Gastrocnemius medialis (tissue), 4 donors: ENCODE measurements at places on chromosomes 4 and X. TPM values are rescaled to one million over a fixed set of nuclear protein-coding genes. Genes with fewer than 3 reads are reported as not detected.

TEX13B gene
- not detected for total RNA-seq

WAS gene
- 2.4 TPM for total RNA-seq

- no peak for DNase-seq
Observed at GRCh38 chrX:47218920-47219815, 687 bp downstream of the CDK16 start.

GRCh38 chr4:128513664-128514484, 226.3 kb upstream of the PGRMC2 start:
- DNase-seq, result no peak

DNA sequence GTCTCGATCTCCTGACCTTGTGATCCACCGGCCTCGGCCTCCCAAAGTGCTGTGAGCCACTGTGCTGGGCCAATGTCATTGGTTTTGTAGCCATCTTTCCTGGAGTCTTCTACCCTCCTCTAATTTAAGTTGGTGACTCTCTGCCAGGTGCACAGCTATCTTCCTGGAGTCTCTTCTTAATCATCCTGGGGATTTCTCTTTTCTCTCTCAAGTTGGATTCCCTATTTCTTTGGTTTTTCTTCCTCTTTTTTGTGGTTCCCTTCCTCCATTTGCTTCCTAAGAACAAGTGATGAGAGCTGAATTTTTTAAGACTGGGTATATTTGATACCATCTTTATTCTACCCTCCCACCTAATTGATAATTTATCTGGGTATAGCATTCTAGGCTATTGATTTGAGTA, 113.8 kb downstream of the SYNPO2 start:
- no peak for DNase-seq

GRCh38 chr4:27048429-27049238, 188.0 kb downstream of the STIM2 start:
- no peak for DNase-seq

- DNase-seq, result no peak
Observed at GRCh38 chr4:15402974-15403373, 24.9 kb upstream of the C1QTNF7 start.

- DNase-seq, result no peak
Observed at GRCh38 chrX:17020851-17021821, 74.7 kb downstream of the REPS2 start.

- no peak for DNase-seq
Observed at GRCh38 chr4:122766950-122767349, 34.4 kb downstream of the BBS12 start.

GRCh38 chr4:107577743-107578142, 142.3 kb downstream of the PAPSS1 start:
- no peak for DNase-seq

DNA sequence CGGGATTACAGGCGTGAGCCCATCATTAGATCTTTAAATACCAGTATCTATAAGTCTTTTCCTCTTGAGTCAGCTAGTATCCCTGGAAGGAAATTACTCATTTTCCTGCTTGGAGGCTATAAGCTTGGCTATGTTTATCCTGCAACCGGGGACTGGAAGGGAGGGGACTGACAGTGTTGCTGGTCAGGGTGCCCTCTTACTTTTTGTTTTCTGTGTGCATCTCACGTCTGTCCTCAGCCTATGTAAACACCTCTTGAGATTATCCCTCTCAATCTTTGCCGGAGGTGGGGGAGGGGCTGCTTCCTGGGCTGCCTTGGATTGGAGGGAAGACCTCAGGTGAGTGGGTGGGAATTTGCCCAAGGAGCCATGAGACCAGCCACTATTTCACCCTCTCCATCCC, 37.0 kb downstream of the HTT start:
- peak; percentile 24 for DNase-seq

- no peak for DNase-seq
Observed at GRCh38 chr4:88618782-88619485, 26.7 kb downstream of the HERC3 start.

- no peak for DNase-seq
Observed at GRCh38 chr4:48138936-48139335, 4.9 kb upstream of the TXK start.

DNA sequence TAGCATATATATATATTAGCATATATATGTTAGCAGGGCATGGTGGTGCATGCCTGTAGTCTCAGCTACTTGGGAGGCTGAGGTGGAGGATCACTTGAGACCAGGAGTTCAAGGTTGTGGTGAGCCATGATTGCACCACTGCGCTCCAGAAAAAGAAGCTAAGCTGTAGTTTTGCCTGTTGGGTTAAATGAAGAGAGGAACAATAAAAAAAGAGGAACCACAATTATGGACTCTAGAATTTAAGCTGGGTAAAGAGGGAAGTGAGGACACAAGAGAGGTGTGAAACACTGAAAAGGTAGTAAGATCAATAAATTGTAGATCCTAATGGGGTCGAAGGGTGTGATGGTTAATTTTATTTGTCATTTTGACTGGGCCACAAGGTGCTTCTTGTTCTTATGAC, 40.5 kb upstream of the HSD17B10 start:
- DNase-seq, result no peak

DNA sequence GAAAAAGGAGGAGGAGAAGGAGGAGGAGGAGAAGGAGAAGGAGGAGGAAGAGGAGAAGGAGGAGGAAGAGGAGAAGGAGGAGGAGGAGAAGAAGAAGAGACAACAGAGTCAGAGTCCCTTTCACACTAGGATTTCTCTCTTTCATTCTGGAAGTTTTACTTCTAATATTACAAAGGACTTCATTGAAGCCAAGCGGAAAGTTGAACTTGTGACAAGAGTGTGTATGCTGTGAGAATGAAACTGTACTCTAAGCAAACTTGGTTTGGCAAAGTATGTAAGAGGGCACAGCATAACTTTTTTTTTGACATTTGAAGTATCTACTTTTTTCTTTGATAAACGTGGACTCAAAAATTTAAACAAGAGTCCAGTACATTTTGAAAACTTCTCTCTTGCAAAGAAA, 48.0 kb downstream of the CXCL8 start:
- DNase-seq, result no peak

- DNase-seq, result no peak
Observed at GRCh38 chr4:183059797-183060196, 39.3 kb upstream of the WWC2 start.

GRCh38 chr4:168398188-168398587, 79.6 kb upstream of the DDX60 start:
- no peak for DNase-seq

DNA sequence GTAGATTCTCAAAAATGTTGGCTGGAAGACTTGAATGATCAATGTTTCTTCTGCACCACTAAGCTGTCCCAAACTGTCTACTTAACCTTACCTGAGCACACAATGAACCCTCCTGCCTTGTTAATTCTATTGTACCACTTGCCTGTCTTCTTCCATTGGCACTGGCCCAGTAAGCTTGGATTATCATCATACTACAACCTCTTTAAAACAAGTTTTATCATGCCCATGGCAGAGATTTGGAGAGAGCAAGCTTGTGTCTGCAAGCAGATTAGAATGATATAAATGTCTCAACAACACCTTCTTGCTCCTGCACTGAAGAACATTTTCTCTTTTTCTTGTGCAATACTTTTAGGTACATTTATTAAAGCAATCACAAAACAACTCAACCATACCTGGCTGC, 74.0 kb upstream of the VMA21 start:
- DNase-seq, result no peak
